ENCODE measurements at places on chromosomes 6 and 20. TPM values are rescaled to one million over a fixed set of nuclear protein-coding genes. Genes with fewer than 3 reads are reported as not detected.

Gene MYB
- not detected for total RNA-seq

DNA sequence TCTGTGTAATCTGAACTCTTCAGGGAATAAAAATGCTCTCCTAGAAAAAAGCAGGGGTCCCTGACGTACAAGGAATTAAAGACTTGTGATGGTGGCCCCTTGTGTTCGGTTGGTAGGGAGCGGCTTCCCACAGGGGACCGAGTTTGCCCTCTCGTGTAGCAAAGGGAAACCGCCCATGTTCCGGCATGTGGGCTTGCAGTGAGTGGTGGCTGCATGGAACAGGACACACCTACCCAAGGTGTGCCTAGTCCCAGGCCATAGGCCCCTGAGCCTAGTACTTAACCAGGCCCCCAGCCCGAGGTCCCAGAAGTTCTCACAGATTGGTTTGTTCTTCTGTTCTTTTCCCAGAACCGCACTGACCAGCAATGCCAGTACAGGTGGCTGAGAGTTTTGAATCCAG lies 15.5 kb downstream of the MYBL2 start:
- no peak for DNase-seq

- no peak for DNase-seq
These were observed 26.8 kb upstream of the MRGBP start for GRCh38 chr20:62769346-62770071.

DNA sequence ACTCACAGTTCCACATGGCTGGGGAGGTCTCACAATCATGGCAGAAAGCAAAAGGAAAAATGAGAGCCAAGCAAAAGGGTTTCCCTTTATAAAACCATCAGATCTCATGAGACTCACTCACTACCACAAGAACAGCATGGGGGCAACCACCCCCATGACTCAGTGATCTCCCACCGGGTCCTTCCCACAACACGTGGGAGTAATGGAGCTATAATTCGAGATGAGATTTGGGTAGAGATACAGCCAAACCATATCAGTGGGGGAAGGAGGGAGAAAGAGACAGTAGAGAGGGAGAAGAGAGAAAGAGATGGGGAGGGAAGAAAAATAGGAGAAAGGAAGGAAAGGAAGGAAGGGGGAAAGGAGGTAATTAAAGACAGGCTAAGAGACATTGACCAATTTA lies 30.1 kb downstream of the GMDS start:
- DNase-seq = no peak

Measured in right atrium auricular region (tissue), 2 donors.